Activated CD8-positive, alpha-beta memory T cell treated with anti-CD3 and anti-CD28 coated beads for 1 hour (primary cell): ENCODE measurements at places on chromosomes 11 and 22.

- no peak for DNase-seq
These were observed 13.6 kb downstream of the PLA2G6 start for GRCh38 chr22:38167988-38168407.

GRCh38 chr22:47627556-47628253 lies 865.3 kb downstream of the TBC1D22A start:
- no peak for DNase-seq

DNA sequence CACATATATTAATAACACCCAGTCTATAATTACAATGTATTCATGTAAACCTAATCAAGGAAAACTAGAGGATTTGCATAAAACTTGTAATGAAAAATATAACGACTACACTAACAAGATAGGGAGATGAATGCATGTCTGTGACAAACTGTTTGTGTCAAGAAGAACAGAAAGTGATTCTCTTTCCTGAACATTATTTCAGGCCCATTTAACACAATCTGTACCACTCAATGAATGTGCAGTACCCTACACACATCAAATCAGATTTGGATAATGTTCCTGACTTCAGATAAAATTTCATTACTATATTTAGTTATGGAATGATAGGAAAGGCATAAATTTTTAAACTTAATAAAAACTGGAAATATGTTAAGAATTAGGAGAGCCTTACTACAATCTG lies 93.1 kb downstream of the CADM1 start:
- DNase-seq, result no peak

DNA sequence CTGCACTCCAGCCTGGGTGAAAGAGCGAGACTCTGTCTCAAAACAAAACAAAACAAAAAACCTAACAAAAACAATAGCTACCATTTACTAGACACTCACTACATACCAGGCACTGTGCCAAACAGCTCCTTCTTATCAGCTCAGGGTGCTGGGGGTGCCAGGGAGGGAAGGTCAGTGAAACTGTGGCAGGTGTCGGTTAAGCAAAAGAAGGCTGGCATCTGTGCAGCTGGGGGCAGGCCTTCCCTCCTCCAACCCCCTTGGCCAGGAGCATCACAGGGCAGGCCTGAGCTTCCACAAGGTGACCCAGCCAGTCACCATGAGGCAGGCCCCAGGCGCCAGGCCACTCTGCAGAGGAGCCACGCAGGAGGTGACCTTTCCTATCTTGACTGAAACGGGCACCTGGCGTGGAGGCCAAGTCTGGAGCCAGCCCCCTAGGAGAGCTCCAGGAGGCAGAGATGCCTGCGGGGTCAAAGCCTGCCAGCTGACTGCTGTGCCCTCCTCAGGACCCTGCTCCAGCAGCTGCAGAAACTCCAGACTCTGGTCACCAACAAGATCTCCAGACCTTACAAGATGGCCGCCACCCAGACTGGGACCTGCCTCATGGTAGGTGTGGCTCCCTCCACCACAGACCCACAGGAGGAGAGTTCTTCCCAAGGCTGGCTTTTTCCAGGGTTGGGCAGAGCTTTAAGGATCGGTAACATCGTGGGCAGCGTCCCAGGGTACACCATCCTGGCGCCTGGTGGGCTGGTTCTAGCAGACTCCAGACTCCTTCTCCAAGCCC lies 31.3 kb upstream of the DGKZ start:
- no peak for DNase-seq

DNA sequence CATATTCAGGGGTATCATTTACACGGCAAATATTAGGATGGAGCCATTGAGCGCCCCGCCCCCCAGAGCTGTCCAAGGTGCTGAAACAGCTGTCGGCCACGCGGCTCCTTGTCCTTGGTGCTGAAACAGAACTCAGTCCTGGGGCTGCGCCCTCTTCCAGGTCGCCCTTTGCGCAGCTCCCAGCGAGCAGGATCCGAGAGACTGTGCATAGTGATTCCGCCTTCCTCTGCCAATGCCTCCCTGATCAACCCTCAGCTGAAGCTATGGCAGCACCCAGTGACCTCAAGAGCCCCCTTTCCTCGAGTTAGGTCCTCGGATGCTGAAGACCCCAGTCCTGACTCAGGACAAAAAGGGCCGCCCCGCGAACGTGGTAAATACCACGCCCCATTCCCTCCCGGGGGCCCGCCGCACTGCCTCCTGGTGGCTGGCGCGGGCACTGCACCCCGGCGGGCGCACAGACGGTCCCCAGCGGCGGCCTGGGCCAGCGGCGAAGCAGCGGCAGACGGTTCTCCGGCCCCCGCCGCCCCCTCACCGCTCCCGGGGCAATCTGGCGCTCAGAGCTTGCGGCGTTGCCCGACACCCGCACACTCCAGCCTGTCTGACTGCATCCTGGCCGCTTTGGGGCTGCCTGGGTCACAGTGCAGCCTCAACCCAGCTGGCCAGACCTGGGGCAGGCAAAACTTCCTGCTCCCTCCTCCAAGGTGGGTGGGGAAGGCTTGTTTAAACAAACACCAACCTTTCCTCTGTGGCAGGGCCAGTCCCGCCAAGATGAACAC lies 13.4 kb downstream of the SYT7 start:
- peak; percentile 20 for DNase-seq

GRCh38 chr22:29218758-29219408 lies 13.2 kb downstream of the EMID1 start:
- no peak for DNase-seq

GRCh38 chr11:3840870-3841425 lies at the start of gene RHOG:
Gene RHOG (minus strand): TSS chr11:3840959. CDS start chr11:3828138, 12,821 bp downstream.
- no peak for DNase-seq

DNA sequence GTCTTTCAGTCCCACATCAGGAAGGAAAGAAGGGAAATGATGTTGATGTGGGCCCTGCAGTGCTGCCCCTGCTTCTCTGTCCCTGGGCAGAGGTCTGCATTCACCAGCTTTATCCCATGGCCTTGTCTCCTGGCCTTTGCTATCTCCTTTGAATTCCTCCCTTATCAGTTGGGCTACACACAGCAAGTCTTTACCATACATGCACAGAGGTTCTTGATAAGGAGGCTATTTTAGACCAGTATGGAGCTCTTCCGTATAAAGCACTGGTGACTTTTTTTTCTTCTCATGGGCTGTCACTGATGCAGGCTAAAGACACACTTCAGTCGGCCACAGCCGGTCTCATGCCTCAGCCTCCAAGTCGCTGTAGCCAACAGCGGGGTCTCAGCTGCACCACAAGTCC lies 20.2 kb downstream of the MYO18B start:
- no peak for DNase-seq

GRCh38 chr11:73173755-73174494 lies 31.8 kb upstream of the FCHSD2 start:
- DNase-seq, result no peak

GRCh38 chr11:73537969-73538368 lies 59.9 kb downstream of the FAM168A start:
- no peak for DNase-seq

DNA sequence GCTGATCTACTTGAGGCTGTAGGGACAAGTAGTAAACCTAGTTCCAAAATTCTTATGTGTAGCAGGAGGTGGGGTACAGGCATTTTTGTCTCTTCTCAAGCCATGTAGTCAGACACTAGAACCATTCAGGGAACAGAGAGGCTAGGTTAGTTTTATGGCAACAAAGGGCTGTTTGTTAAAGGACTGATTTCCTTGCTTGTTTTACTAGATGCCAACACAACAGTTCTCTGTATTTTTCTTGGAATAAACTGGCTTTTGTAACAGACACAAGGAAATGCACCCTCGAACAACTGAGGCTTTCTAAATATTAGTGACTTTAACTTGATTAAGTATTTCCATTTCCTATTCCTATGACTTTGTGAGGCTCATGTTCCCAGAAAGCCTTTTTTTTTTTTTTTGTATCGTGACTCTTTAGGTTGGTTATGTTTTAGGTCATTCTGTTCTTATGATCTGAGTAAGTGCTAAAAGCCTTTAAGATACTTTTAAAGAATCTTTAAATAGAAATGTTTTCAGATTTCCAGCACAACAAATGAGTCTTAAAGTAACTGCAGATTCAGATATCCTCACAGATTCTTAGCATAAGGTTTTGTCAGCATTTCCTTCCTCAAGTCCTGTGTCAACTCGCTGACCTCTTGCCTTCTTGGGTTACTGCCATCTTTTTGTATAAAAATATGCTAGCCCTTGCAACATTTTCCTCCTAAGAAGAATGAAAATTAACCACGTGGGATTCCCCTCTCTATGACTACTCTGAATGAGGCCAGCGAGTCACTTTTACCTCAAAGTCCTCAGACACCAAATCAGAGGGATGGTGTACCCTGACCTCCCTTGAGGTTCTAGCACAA lies 92.5 kb downstream of the CCDC83 start:
- DNase-seq, result no peak

DNA sequence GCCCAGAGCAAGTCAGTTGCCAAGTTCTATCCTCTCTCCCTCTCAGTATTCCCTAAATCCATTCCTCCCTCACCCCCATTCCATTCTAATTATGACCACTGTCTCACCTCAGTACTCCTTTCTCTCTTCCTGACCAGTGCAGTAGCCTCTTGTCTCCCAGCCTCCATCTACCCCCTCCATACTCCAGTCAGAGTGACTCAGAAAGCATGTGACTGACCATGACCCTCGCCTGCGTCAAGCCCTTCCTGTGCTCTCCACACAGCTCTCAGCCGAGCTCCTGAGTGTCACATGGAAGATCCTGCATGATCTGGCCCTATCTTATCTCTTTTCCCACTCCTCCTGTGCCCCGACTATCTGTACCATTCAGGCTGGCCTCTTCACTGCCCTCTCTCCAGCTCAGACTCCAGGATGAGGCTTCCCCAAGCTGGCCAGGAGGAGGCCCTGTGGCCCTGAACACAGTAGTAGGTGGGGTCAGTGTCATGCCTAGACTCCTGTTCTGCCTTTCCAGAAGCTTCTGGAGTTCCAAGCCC lies 42.6 kb downstream of the NEU3 start:
- no peak for DNase-seq

DNA sequence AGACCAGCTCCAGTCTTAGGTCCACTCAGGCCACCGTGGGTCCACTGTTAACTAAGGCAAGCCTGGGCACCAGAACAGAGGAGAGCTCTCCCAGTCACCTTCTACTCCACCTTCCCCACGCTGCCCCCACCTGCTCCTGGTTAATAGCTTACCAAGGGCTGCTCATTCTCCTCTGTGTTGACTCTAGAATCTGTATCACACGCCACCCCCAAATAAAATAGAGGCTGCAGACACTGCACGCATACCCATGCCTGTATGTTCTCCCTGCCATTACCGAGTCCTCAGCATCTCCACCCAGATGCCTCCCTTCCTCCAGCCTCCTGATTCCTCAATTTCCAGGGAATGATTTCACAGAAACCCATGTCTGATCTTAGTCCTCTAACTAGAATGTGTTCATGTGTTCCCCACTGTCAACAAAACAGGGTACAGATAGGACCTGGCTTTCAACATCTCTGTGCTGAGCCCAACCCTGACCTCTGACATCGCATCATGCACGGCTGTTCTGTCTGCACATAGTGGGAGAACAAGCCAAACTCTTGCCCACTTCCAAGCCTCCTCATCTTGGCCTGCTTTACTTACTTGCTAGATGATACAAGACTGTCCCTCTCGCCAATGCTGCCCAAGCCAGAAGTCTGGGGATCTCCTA lies 49.8 kb downstream of the SMCO4 start:
- no peak for DNase-seq

DNA sequence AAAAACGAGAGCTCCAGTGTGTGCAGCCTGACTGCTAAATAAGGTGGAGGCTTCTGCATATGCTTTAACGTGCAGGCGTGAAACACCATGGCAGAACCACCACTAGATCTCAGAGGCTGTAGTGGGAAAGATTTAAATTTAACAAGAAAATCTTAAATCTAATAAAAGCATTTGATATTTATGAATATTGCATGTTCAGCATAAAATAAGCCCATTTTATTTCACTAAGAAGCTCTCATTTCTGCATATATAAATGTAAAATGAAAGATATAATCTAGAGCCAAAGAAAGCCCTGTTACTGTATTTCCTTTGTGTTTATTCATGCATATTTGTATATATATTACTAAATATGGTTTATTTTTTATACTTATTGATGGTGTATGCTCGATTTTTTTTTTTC lies 188.3 kb downstream of the DDX10 start:
- no peak for DNase-seq

DNA sequence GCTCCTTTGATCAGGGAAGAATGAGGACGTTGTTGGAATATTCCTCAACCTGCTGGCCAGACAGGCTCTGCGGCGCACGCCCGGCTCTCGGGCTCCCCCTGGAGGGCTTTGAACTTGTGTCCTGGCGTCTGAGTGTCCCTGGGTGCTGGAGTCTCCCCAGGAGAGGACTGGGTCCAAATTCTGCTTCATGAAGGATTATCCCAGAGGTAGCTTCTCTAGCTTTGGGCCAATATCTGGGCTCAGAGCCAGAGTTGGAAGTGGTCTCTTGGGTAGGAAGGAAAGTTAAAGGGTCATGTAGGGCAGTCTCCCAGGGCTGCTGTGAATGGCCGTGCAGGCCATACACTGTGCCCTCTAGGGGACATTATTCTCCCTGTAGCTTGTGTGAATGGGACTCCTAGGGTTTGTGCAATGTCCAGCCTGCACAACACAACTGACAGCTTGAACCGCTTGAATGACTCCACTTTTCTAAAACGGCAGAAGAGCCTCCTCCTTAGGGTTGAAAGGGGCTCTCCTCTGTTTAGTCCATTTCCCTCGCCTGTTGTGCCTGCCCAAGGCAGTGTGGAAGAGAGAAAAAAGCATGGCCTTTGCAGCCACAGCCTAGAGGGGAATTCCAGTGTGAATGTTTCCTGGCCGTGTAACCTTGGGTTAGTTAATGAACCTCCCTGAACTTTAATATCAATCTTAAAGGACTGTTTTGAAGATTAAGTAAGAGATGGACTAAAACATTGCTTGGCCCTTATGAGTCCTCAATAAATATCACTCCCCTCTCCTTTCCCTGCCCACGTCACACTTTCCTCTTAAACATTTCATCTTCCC lies 111.2 kb upstream of the THY1 start:
- peak; percentile 4 for DNase-seq

- no peak for DNase-seq
These were observed 10.9 kb upstream of the ADA2 start for GRCh38 chr22:17229991-17230630.

DNA sequence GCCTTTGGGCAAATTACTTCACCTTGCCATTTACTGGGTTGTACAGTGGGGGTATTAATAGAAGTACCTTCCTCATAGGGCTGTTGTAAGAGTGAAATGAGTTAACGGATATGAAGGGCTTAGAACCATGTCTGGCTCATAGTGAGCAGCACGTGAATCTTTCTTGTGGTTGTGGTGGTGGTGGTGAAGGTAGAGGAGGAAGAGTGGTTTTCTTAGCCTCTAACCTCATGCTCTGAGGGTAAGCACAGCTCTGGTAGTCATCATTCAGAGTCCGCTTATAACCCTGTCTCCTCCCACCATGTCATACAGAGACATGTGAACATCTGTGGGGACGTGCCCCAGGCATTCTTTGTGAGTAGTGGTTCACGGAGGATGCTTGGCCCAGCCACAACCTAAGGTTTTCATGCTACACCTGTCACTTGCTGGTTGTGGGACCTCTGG lies 43.6 kb downstream of the TEAD1 start:
- DNase-seq, result peak; percentile 3

GRCh38 chr11:37317803-37318202 lies 719.8 kb upstream of the RAG2 start:
- DNase-seq, result no peak

DNA sequence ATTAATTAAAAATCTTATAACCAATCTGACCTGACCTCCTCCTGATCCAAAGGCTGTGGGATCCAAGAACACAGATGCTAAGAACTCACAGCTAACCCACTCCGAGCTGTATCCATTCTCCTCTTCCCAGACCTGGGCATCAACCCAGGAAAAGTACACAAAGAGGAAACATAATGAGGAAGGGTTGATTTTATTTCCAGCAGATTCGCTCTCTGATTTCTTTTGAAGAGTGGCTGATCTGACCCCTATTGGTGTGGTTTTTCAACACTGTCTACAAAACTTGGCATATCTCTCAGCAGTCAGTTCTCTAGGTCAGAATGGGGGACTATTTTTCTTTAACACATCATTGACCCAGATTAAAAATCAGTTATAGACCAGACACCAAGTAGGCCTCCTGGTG lies 201.9 kb upstream of the UBASH3B start:
- no peak for DNase-seq
